Hypothalamus (tissue), 51 donors: ENCODE measurements at places on chromosomes 12 and 14.

- DNase-seq, result no peak
Observed at GRCh38 chr14:92665661-92666110, 82.7 kb downstream of the LGMN start.

GRCh38 chr14:76115010-76115422 is 36.7 kb upstream of the GPATCH2L start:
- DNase-seq, result no peak

GRCh38 chr12:98227162-98227561 is 288.2 kb upstream of the TMPO start:
- no peak for DNase-seq

GRCh38 chr14:101620821-101621785 is 59.8 kb downstream of the DIO3 start:
- no peak for DNase-seq

DNA sequence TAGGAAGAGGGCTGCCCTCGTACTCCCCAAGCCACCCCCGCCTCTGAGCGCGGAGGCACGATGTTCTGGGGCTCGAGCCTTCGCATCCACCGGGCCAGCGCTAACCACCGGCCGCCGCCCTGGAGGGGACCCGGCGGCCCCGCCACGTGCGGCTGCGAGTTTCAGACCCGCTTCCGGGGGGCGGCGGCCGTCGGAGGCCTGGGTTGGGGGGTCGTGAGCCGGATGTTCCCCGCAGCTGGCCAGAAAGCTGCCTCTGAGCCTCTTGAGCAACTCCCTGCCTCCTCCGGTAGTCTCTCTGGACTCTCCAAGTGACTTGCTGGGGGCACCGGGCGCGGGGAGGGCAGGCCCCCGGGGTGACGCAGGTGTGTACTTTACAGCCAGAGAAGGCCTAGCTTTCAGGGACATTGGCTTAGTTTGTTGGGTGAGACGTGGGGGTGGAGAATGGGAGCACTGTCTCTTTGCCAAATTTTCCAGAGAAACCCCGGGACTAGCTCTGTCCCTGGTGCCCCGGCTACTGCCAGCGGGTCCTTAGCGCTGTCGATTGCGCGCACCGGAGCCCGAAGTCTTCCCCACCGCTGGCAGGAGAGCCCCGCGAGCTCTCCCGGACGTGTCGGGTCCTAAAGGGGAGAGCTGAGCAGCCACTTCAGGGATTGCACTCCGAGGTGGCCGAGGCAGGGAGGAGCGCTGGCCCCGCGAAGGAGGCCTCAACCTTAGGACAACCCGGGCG is 15.6 kb downstream of the OTX2 start:
- no peak for DNase-seq

GRCh38 chr14:61752626-61753025 is 9.6 kb upstream of the SNAPC1 start:
- DNase-seq, result no peak

GRCh38 chr14:73757876-73758391 is 43.8 kb upstream of the PNMA1 start:
- DNase-seq, result no peak

- peak; percentile 31 for DNase-seq
Observed at GRCh38 chr14:99995700-99996356, 69.4 kb upstream of the EVL start.

- no peak for DNase-seq
Observed at GRCh38 chr12:94731733-94732360, 81.5 kb upstream of the TMCC3 start.

DNA sequence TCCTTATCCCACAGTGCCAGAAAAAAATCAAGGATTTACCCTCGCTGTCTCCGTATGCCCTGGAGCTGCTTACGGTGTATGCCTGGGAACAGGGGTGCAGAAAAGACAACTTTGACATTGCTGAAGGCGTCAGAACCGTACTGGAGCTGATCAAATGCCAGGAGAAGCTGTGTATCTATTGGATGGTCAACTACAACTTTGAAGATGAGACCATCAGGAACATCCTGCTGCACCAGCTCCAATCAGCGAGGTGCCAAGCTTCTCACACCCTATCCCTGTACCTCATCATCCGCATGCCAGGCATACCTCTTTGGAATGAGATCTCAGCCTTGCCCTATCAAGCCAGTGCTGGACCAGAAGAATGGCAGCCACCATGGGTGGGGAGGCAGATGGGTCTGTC is 19.2 kb downstream of the OAS2 start:
- DNase-seq, result no peak

DNA sequence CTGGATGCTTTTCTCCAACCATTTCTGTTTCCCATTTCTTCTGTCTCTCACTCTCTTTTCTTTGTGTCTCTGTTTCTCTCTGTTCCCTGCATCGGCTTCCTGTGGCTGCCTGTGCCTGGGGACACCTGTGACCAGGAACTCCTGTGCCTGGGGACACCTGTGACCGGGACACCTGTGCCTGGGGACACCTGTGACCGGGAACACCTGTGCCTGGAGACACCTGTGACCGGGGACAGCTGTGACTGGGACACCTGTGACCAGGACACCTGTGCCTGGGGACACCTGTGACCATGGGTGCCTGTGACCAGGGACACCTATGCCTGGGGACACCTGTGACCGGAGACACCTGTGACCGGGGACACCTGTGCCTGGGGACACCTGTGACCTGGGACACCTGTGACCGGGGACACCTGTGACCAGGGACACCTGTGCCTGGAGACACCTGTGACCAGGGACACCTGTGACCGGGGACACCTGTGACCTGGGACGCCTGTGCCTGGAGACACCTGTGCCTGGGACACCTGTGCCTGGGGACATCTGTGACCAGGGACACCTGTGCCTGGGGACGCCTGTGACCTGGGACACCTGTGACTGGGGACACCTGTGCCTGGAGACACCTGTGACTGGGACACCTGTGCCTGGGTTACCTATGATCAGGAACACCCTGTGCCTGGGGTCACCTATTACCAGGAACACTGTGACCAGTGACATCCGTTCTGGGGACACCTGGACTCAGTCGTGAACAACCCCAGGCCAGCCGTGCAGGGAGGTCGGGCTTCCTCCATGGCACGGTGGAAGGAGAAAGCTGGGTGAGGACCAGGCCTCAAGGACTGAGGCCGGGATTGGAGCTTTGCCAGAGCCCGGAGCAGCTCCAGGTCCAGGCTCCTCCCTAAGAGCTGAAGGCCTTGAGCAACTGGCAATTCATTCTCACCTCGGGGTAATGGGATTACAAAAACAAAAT is 23.4 kb upstream of the FBRSL1 start:
- DNase-seq, result no peak

DNA sequence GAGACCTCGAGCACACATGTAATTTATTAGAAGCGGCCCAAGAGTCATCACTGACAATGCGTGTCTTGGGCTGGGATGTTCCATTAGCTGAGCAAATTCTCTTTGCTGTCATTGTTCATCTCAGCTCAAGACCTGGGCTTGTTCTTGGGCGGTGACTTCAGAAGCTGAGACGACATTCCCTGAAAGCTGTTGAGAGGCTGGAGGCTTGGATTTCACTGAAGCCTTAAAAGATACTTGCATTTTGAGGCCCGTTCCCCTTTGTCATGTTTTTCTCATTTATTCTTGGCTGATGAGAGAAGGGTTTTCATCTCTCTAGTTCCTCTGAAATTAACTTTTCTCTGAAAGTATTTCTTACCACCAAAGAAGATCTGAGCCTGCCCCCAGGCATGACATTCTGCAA is 16.6 kb upstream of the SUSD6 start:
- no peak for DNase-seq

GRCh38 chr14:61997161-61997560 is 234.9 kb downstream of the SNAPC1 start:
- DNase-seq, result no peak

DNA sequence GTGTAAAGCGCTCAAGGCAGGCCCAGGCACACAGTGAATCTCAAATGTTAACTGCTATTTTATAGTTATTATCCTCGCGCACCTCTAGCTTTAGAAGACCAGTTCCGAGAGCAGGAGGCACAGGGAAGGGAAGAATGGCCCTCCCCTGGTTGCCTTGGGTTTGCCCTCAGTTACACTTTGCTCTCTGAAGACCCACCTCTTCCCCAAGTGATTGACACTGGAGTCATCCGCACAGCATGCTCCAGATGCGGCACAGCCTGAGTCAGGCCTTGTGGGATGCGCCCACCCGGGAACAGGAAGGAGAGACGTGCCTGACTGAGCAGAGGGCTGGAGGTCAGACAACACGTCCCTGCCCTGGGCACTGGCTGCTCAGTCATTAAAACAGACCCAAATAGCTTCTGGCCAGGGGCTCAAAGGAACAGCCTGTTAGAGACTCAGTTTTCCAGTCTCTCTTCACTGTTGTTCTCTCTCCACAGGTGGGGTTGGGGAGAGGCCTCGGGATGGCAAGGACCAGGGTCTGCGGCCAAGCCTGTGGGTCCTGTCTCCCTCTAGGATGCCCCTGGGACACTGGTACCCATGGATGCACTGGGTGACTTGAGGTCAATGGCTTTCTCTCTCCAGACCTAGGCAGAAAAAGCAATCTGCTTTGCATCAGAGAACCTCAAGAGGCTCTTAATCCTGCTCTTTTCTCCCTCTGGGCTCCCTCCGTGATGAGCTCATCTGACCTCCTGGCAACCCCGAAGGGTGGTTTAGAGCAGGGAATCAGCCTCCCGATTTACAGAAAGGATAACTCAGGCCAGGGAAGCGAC is 13.6 kb upstream of the MLXIP start:
- no peak for DNase-seq

DNA sequence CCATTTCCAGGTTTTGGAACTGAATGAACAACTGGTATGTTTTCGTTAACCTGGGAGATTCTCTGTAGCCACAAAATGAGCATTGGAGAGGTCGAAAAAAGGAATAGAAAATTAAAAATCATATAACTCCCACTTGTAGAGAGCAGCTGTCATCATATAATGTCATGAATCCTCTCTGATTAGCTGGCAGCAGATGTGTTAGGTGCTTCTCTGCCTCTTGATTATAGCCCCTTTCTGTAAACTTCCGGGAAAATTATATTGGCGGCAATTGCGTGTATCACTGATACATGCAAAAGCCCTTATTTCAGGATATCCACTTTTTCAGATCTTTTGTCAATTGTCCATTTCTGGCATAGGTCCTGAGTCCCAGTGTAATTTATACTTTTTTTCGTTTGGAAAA is 31.7 kb downstream of the FGD4 start:
- no peak for DNase-seq

- no peak for DNase-seq
Observed at GRCh38 chr12:127898616-127899015, 368.4 kb upstream of the TMEM132C start.

GRCh38 chr12:49598527-49598926 is 6.9 kb downstream of the FAM186B start:
- DNase-seq, result no peak

DNA sequence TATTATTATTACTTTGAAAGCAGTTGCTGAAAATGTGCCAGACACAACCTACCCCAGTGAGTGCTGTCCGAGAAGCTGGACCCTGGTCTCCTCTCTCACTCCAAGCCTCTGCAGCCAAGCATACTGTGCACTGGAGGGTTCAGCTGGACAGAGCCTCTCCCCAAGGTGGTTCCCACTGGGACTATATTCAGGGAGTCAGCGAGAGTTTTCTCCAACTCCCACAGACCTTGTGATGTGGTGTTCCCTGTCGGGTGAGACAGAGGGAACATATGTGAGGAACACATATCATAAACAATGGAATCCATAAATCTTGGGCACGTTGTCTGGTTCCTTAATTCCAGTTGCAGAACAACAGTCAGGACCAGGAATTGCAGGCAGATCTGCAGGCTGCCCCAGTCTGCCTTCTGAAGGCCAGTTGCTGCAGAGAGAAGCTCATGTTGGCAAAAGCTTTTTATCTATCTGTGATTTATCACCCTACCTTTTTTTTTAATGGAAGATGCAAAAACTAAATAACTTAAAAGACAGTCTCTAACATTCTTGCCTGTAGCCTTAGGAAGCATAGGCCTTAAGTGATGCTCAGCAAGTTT is 619.8 kb upstream of the TBX3 start:
- DNase-seq, result no peak

DNA sequence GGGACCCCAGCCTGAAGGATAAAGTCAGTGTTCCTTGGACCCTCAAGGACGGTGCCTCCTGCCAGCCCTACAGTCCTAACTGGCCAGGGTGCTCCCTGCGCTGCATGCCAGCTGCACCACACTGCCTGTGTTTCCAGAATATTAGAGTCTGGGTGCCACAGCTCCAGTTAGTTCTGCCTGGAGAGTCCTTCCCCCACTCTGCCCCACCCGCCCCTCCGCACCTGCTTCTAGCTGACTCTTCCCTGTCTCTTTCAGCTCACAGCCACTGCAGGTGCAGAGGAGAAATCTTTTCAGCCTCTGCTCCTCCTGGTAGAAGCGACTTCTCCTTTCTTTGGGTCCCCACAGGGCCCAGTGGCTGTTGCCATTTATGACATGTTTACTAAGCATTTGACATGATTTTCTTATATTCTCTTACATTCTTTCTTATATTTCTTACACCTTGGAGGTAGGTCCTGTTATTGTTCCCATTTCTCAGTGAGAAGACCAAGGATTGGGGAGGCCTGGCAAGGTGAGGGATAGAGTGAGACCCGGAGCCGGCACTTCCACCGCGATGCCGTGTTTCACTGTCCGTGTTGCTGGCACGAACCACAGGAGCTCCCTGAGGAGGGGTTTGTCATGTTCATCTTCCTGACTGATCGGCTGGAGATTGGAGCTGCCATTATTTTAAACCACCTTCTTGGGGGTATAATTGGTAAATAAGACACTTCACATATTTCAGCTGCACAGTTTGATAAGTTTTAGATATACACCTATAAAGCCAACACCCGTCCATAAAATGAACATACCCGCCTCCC is 29.4 kb downstream of the SYNE3 start:
- DNase-seq, result no peak

GRCh38 chr12:105834496-105834895 is 304.3 kb downstream of the NUAK1 start:
- no peak for DNase-seq

- no peak for DNase-seq
Observed at GRCh38 chr14:96100161-96101064, 61.3 kb downstream of the C14orf132 start.

DNA sequence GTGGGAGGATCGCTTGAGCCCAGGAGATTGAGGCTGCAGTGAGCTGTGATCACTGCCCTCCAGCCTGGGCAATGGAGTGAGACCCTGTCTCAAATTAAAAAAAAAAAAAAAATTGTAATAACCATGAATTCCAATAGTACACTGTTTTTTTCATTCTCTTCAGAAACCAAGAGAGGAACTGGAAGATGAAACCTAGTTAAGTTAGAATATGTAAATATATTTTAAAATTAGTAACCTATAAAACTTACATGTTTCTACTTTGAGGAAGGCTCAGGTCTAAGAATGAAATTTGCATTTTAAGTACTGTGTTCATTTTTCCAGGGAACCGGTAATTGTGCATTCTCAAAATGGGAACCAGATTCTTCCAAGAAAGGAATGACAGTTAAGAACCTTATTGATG is 18.8 kb downstream of the KNTC1 start:
- no peak for DNase-seq

GRCh38 chr14:68908803-68909202 is 70.3 kb downstream of the ACTN1 start:
- DNase-seq, result no peak

GRCh38 chr14:58428118-58428683 is 682 bp downstream of the KIAA0586 start:
- no peak for DNase-seq

DNA sequence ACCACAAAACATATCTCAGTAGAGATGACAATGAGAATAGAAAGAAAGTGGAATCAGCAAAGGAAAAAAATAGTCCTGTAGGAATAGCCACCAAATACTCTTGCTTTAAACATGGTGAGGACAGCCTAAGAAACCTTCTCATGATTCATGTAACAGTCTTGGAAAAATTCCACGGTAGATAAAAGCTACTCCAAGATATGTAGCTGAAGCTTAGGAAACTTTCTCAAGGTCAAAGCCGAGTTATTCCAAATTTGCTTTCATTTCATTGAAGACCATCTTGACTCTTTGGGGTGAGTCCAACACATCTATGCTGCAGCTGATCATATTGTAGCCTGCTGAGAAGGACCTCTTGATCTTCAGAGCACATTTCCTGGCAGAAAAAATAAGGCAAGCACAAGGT is 157.6 kb downstream of the PAH start:
- no peak for DNase-seq
